ENCODE measurements at places on chromosomes 7 and 10. TPM values are rescaled to one million over a fixed set of nuclear protein-coding genes. Genes with fewer than 3 reads are reported as not detected.

The C10orf71 gene
- not detected for total RNA-seq

The SPDYE17 gene
- total RNA-seq = not detected

The THAP5 gene
- 19.4 TPM for total RNA-seq

The LIPJ gene
- not detected for total RNA-seq

The ABCC2 gene
- 1.8 TPM for total RNA-seq

The PGAM1 gene
- 236 TPM for total RNA-seq

The EBLN1 gene
- not detected for total RNA-seq

The UPK3BL2 gene
- total RNA-seq = 22.0 TPM

The TNS3 gene
- total RNA-seq = 126 TPM

The MRLN gene
- not detected for total RNA-seq

The SUGCT gene
- total RNA-seq = 4.2 TPM

- no peak for DNase-seq
Measured at GRCh38 chr10:117312430-117312829, 62.8 kb downstream of the PDZD8 start.

DNA sequence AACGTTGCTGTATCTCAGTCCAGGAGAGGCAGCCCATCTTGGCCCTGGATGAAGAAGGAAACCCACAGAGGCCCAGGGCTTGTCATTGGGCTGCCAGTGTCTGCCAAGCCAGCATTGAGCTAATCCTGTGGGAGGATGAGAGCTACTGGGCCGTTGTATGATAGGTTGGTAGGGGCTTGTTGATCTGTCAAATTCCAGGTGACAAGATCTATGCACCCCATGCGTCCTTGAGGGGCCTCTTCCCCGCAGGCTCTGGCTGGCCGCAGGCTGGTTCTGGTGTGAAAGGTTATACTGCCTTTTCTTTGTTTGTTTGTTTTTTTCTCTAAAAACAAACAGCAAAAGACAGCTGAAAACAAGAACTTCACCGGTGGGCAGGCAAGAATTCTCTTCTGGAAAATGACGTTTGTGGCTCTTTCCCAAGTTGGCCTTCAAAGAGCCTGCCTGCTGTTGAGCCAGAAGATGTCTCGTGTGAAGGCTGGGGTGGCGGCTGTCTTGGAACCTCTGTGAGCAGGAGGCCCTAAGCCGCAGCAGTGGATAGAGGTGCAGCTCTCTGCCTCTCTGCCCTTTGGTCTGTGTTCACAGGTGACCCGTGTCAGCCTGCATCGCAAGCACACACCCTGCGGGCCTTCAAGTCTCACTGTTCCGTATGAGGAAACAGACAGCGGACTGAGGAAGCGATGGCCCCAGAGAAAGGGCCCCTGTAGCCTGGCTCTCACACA is 23.3 kb downstream of the CYP17A1 start:
- DNase-seq = no peak

DNA sequence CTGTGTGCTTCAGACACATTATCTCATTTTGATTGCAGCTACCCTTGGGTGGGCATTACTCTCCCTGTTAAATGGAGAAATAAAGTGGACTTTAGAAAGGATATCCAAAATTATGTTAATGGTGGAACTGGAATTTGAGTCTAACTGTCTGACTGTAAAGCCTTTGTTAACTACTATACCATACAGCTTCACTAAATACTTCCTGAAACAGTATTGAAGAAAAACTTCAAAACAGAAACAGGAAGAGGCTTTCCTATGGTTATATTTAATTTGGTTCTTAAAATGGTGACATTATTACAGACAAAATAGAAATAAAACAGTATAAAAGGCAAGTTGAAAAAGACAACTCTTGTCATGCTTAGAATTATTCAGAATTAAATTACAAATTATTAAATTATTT is 25.0 kb downstream of the SPAG6 start:
- DNase-seq = no peak

DNA sequence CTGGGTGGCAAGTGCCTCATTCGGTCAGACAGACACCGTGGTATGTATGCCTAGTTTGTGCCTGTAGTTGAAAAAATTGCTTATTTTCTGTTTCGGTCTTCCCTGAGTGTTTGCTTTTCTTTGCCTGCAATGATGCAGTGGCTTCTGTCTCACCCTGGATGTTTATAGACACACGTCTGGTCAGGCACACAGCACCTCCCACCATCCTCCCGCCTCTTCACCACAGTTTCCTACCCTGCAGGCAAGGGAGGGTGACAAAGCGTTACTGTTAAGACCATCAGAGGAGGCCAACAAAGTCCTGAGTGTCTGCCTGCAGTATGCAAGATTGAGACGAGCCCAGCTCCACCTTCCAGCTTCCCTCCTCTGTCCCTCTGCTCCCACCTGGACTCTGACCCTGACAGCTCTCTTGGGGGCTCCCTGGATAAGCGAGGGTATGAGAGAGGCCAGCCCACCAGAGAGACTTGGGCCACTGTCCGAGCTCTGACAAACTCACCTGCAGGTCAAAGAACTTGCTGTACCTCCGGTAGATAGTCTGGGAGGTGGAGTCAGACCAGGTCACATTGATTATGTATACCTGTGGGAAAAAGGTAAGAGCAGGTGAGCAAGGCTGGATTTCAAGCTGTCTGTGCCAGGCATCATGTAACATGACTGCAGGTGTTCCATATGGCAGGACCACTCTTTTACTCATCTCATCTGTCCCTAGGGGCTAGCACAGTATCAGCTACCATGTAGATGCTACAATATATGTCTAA is 54.4 kb downstream of the SH3PXD2A start:
- no peak for DNase-seq

- DNase-seq = no peak
Measured at GRCh38 chr10:5854131-5854475, 35.6 kb downstream of the ANKRD16 start.

DNA sequence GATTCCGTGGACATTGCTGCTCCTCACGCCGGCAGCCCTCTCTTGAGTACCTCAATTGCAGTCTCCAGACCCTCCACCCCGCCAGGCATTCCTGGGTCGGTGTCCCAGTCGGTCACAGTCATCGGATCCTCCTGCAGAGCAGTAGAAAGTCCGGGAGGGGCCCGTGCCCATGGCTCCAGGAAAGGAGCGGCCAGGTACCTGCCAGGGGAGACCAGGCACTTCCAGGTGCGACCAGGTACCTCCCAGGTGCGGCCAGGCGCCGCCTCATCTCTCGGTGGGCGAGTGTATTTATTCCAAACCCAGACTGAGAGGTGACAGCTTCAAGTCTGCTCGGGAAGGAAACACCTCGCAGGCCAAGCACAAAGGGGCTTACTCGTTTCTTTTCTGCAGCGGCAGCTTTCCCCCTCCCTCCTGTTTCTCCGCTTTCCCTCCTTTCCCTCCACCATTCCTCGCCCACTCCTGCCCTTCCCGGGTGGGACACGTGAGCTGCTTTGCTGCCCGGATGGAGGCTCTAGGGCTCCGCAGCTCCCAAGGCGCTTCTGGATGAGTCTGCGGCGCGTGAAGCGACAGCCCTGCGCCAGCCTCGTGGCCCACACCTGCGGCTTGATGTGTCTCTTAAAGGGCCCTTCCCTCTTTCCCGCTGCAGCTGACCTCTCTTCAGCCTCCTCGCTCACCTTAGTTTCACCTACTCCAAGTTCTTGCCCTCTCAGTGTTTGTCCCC is 39.4 kb upstream of the AGK start:
- no peak for DNase-seq

- DNase-seq = no peak
Measured at GRCh38 chr10:86139066-86139657, 227.4 kb downstream of the GRID1 start.

DNA sequence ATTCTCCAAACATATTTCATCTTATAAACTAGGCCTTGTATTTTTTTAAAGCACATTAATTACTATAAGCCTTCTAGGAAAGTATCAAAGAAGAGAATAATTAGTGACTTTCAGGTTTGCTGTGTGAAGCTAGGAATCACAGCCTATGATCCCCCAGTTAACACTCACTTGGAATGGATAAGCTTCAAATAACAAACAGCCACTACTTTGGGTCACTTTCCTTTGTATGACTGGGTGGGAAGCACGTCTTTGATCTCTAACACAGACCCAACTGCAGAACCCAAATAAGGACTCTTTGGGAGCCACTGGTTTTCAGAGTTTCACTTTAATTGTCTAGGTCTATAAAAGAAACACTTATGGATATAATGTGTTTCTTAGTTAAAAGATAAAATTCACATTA is 769.3 kb downstream of the MAGI2 start:
- DNase-seq = no peak

- DNase-seq = no peak
Measured at GRCh38 chr10:36178616-36179015, 536.5 kb upstream of the FZD8 start.

DNA sequence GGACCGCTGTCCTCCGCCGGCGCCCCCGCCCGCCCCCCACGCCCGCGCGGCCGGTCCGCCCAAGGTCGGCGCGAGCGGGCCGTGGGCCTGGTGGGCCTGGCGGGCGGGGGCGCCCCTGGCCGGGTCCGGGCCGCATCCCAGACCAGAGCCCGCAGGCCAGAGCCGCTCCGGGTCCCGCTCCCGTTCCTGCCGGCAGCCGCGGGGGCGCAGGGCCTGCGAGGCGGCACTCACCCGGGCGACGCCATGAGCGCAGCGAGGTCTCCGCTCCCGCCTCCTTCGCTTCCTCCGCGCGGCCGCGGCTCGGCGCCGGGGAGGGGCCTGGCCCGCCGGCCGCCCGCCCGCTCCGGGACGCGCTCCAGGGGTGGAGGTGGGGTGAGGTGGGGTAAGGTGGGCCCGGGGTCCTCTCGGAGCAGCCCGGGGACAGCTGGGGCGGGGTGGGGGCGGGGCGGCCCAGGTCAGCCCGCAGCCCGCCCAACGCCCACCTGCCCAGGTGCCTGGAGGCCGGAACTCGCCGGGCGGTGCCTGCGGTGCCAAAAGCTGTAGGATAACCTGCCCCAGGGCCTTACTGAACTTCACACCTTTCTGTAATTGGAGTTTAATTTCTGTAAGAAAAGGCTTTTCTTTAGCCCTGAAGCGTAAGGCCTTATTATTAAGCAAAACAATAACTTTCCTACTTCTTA is at the start of gene URGCP:
TSS of gene URGCP (minus strand) at position 266 of the 680 bp plus-strand sequence. CDS start at position 245, 21 bp downstream.
- DNase-seq = peak; percentile 53

GRCh38 chr7:120742372-120742771 is 115.6 kb downstream of the TSPAN12 start:
- DNase-seq = no peak

- no peak for DNase-seq
Measured at GRCh38 chr7:9391221-9391620, 957.8 kb downstream of the NXPH1 start.

DNA sequence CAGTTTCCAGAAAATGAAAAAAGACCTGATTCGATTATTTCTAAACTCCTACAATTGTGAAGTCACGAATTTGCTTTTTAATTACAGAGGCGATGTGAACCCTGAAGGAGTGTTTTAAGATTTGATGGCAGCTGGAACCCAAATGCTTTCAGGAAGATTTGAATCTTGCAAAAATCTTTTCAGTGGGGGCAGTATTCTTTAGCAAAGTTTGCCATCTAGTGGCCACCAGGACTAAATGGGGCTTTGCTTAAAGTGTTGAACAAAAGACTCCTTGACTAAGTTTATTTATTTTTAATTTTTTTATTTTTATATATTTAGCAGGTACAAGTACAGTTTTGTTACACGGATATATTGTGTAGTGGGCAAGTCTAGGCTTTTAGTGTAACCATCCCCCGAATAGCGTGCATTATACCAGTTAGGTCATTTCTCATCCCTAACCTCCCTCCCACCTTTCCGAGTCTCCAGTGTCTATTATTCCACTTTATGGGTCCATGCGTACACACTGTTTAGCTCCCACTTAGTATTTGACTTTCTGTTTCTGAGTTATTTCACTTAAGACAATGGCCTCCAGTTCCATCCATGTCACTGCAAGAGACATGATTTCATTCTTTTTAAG is 98.8 kb downstream of the CACNB2 start:
- peak; percentile 77 for DNase-seq

- no peak for DNase-seq
Measured at GRCh38 chr10:124704428-124705380, 39.5 kb downstream of the FAM53B start.

GRCh38 chr7:112112822-112113255 is 93.4 kb downstream of the DOCK4 start:
- no peak for DNase-seq

DNA sequence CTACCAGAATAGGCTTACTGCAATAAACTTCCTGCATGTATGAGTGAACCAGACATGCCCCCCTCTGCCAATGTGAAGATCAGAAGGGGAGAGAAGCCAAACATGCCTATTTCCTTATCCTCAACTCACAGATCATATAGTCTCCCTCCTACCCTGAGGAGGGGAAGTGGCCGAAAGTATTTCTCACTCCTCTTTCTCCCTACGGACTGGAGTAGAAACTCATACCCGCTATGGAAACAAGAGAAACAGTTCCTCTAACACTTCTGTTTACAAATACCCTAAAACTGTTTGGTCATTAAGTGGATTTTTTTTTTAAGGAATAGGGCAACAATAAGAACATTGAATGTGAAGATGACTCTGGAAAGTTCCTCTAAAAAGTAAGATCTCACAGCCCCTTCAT is 31.4 kb downstream of the CCNJ start:
- no peak for DNase-seq

DNA sequence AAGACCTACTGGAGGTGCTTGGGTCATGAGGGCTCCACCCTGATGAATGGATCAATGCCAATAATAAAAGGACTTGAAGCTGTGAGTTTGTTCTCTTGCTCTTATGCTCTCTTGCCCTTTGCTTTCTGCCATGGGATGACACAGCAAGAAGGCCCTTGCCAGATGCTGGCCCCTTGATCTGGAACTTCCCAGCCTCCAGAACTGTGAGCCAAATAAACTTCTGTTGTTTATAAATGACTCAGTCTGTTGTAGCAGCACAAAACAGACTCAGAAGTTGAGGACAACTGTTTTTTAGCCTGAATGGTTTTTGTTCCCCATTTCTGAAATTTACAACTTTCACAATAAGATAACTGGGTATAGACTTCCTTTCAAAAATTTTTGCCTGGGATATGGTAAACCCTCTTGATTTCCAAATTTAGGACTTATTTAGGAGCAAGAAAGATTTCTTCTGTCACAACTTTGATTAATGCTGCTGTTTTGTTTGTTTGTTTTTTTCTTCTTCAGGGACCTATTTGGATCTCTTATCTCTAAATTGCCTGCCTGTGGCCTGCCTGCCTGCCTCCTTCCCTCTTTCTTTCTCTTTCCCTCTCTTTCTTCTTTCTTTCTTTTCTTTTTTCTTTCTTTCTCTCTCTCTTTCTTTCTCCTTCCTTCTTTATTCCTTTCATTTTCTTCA is 12.1 kb downstream of the ENTPD1 start:
- DNase-seq = peak; percentile 49

- DNase-seq = no peak
Measured at GRCh38 chr10:120891365-120891764, 40.2 kb downstream of the WDR11 start.

DNA sequence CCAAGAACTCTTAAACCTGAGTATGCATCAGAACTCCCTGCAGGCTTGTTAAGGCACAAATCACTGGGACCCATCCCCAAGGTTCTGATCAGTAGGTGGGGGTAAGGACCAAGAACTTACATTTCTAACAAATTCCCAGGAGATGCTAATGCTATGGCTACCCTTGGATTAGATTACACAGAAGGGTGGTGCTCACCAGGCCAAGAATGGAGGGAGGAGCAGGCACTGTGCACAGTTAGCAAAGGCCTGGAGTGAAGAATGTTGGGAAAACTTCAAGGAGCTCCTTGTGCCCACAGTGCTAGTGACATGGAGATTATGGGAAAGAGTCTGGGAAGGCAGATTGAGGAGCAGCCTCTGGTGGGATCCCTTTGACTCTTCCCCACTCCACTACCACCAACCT is 1.9 kb downstream of the PRSS2 start:
- DNase-seq = no peak
